Fibroblast of skin of left quadriceps (primary cell): ENCODE measurements at places on chromosomes 6 and 20.

GRCh38 chr6:34273242-34273805, 24.5 kb upstream of the SMIM29 start:
- DNase-seq, result no peak

DNA sequence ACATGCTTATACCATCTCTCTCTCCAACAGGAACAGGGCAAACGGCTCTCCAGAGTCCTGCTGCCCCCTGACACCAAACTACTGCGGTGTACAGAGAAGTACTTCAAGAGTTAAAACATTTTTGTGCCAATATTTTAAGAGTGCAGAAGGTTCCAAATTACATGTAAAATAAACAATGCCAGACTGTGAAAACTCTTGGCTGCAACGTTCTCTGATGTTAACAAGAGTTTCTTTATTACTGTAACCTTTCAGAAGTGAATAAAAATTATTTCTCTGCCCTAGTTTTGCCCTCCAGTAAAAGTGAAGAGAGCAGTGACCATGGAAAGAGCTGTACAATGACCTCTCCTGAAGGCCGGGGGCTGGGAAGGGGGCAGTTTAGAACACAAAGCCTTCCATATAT, 41.4 kb upstream of the FAM83C start:
- DNase-seq, result no peak

DNA sequence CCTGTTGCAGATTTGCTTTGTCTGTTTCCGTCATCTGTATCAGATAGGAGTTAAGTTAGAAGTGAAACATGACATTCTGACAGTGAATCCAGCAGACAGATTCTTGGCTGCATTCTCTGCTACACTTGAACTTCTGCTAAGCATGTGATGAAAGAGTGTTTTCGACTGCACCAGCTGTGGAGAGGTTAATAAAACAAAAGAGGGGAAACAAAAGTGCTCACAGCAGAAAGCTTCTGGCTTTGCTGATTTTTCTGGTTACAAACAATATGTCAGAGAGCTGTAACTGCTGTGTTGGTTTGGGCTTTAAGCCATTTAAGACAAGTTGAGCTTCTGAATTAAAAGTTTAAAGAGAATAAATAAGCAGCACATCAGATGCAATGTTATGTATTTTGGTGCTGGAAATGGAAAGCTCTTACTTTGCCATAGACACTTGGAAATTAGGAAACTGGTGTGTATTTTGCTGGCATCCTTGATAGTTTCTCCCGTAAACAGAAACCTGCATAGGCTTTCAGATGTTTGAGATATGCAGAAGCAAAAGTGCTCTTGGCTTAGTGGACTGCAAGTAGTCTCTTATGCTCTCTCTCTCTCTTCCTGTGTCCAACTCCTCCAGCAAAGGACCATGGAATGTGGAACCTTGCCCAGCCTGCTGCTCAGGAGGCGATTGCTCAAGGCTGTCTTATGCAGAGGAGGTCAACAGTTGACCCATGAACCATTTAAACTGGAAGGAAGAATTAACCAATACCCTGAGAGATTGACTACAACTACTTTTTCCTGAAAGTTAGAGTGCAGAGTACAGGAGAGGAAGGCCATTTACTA, 104.9 kb downstream of the RPS12 start:
- DNase-seq, result peak; percentile 55

DNA sequence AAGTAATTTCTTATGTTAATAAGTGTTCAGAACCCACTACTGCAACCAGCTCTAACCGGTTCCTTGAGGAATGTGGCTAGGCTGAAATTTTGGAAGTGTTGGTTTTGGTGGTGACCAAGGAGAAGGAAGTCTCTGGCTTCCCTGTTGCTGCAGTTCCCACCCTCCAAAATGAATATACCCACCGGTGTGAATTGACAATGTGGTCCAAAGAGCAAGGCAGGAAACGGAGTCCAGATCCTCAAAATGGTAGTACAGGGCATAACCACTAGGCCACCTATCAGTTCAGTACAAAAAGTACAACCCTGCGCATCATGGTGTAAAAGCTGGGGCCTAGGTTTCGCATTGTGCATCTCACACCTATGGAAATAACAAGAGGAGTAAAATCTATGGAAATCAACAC, 2.8 kb downstream of the ADNP start:
- no peak for DNase-seq

GRCh38 chr6:54629131-54629530, 217.4 kb upstream of the FAM83B start:
- DNase-seq, result no peak

DNA sequence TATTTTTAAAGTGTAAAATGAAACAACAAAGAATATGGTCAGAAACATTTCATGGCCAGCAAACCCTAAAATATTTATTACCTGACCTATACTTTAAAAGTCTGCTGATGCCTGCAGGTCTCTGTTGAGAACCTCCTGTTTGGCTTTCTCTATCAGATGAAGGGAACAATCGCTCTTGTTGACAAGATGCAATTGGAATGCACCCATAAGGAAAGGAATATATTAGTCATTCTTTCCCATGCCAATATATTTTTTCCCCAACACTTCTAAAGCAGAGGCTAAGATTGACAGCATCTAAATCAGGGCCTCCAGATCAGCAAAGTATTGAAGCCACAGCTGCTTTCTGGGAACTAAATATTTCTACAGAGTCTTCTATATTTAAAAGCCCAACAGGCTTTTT, 897.8 kb downstream of the EPHA7 start:
- DNase-seq, result no peak

- DNase-seq, result no peak
Observed at GRCh38 chr20:9068841-9069663, at the start of gene PLCB4. TSS of gene PLCB4 (plus strand) at chr20:9069087. CDS start at chr20:9307815, 238,728 bp downstream.

GRCh38 chr6:4664117-4664626, 112.0 kb upstream of the CDYL start:
- peak; percentile 26 for DNase-seq

GRCh38 chr6:139925894-139926641, 551.6 kb upstream of the CITED2 start:
- DNase-seq, result peak; percentile 91

GRCh38 chr20:19407736-19408135, 195.3 kb downstream of the SLC24A3 start:
- DNase-seq, result no peak

DNA sequence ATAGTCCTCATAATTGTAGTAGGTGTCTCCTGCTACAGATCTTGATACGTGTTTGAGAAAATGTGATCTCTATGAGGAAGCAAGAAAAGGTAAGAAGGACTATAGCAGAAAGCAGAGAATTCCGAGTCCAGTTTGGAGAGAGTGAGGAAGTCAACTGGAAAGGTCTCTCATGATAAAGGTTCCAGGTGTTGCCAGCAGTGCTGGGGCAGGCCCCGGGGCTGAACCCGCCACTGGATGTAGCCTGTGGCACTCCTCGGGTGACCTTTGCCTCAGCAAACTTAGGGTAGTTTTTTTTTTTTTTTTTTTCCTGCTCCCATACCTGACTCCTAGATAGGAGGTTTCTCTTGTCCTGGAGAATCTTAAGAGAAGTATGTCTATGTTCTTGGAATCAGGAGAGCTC, 62.8 kb downstream of the FAM120B start:
- no peak for DNase-seq

DNA sequence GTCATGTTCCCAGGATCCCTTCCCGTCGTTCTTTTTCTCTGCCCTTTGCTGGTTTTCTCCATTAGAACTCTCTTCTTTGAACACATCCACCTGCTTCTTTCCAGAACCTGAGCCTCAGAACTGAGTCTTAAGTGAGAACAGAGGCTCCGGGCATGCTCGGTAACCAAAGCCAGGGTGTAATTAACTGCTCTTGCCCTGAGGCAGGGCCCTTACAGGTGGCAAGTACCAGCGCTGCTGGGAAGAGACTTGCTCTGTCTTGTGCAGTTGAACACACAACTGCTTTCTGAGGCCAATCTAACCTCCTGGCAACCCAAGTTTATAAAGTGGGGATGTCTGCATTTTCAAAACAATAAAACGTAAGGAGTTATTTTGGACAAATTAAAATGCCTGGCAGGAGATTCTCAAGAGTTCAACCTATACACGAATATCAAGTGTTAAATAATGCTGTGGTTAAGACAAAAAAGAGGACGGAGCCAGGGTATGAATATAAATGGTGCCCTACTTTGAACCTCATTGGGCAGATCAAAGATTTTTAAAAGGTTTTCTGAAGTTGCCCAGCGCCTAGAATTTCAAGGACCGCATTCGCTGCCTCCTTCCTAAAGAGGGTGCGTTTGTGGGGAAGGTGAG, 12.4 kb upstream of the DEK start:
- DNase-seq, result no peak

- DNase-seq, result no peak
Observed at GRCh38 chr6:33828452-33828763, 24.6 kb upstream of the MLN start.

- no peak for DNase-seq
Observed at GRCh38 chr6:35879151-35879550, 41.7 kb downstream of the SRPK1 start.

- no peak for DNase-seq
Observed at GRCh38 chr6:36926708-36927513, 27.6 kb upstream of the PI16 start.

- DNase-seq, result no peak
Observed at GRCh38 chr20:1824181-1824580, 71.0 kb upstream of the SIRPA start.

GRCh38 chr6:48222241-48222640, 111.2 kb upstream of the PTCHD4 start:
- no peak for DNase-seq

- DNase-seq, result no peak
Observed at GRCh38 chr6:32851025-32851424, 2.5 kb downstream of the TAP1 start.

DNA sequence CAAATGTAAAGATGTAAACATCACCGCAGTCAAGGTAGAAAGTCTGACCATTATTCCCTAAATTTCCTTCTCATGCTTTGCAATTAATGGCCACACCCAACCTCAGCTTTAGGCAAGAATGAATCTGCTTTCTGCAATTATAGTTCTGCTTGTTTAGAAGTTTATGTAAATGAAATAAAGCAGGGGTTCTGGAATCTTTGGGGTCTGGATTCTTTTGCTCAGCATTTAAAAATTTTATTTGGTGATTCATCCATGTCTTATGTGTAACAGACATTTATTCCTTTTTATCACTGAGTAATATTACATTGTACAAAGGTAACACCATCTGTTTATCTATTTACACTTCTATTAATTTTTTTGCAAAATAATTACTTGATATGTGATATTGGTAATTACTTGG, 613.6 kb downstream of the UTRN start:
- no peak for DNase-seq
